Head of caudate nucleus (tissue), 42 donors: ENCODE measurements at places on chromosomes 16 and 17.

DNA sequence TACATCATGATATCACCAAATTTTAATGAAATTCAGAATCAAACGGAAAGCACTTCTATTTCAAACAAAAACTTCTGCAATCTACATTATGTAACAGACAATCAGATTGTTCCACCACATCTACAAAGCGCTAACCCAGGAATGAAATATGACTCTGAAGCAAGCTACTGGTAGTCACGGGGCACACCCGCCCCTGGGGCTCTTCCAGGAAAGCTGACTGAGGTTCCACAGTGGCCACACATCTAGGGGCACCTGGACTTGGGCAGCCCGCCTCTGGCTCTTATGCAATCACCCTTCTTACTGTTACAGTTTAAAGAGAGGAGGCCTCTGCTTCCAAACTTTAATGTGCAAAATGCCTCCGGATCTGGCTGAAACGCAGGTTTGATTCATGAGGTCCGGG lies 27.5 kb downstream of the ZCCHC14 start:
- peak; percentile 32 for DNase-seq

GRCh38 chr17:74159226-74159840 lies 44.1 kb upstream of the RPL38 start:
- no peak for DNase-seq

DNA sequence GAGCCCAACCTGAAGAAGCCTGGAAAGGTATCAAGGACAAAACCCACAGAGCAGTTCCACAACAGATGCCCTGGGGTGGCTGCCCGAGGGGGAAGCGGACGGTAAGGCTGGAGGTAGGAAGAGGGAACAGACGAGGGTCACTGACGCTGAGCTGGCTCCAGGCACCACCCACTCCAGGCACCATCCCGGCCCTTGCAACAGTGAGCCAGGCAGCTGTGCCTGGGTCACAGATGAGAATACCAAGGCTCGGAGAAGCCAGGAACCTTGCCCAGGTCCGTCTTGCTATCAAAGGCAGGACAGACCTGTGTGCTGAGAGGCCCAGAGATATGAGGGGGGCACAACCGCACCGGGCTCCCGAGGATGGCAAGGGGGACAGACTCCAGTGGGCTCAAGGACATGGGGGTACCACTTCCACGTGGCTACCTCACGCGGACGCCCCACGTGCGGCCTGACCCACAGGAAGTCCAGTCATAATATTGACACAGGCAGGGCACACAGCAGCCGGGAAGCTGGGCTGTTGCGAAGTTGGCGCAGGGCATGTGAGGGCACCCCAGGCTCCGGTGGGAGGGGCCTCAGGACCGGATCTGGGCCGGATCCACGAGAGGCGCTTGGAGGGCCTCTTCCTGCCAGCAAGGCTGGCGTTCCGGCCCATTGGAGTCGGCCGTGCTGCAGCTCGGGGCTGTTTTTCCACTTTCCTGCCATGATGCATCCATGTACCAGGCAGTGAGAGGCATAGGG lies 29.9 kb downstream of the PEMT start:
- DNase-seq, result peak; percentile 23

DNA sequence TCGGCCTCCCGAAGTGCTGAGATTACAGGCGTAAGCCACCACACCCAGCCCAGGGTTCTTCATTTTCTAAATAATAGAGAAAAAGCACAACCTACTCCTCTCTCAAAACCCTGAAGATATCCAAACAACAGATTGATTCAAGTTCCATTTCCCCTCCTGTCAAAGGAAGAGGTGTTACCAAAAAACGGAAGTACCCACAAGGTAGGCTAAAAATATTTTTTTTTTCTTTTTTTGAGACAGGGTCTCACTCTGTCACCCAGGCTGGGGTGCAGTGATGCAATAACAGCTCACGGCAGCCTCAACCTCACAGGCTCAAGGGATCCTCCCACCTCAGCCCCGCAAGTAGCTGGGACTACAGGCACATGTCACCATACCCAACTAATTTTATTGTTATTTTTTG lies 18.9 kb downstream of the UTP6 start:
- DNase-seq, result no peak

DNA sequence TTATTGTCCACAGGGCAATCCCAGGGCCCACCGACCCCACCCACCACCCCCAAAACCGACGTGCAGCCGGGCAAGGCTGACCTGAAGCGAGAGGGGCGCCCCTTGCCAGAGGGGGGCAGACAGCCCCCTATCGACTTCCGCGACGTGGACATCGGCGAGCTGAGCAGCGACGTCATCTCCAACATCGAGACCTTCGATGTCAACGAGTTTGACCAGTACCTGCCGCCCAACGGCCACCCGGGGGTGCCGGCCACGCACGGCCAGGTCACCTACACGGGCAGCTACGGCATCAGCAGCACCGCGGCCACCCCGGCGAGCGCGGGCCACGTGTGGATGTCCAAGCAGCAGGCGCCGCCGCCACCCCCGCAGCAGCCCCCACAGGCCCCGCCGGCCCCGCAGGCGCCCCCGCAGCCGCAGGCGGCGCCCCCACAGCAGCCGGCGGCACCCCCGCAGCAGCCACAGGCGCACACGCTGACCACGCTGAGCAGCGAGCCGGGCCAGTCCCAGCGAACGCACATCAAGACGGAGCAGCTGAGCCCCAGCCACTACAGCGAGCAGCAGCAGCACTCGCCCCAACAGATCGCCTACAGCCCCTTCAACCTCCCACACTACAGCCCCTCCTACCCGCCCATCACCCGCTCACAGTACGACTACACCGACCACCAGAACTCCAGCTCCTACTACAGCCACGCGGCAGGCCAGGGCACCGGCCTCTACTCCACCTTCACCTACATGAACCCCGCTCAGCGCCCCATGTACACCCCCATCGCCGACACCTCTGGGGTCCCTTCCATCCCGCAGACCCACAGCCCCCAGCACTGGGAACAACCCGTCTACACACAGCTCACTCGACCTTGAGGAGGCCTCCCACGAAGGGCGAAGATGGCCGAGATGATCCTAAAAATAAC lies 3.0 kb downstream of the SOX9 start:
- DNase-seq, result peak; percentile 55

DNA sequence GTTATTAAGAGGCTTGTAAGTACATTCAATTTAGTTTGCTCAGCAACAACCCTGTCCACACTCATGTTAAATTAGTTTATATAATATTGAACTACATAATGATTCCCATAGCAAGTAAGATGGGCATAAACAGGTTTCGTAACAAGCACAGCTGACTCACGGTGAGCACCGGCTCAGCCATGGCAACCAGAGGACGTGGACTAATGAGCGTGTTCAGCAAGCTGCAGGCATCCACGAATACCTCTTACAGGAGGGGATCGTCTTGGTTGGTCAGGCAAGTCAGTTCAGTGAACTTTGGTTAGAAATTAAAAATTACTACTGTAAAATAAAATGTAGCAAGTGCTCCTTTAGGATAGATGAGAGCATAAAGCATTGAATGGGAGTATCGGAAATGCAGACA lies 58.4 kb downstream of the ELAC2 start:
- DNase-seq, result no peak

- DNase-seq, result peak; percentile 65
Observed at GRCh38 chr17:28372203-28372944, 880 bp downstream of the SARM1 start.

- DNase-seq, result no peak
Observed at GRCh38 chr16:3945751-3946603, 65.5 kb upstream of the CREBBP start.
